ENCODE measurements at places on chromosomes 16 and 17.

GRCh38 chr16:50121721-50122445 lies 31.2 kb upstream of the TENT4B start:
- peak; percentile 35 for DNase-seq

GRCh38 chr17:37292429-37293139 lies 83.2 kb upstream of the C17orf78 start:
- no peak for DNase-seq

DNA sequence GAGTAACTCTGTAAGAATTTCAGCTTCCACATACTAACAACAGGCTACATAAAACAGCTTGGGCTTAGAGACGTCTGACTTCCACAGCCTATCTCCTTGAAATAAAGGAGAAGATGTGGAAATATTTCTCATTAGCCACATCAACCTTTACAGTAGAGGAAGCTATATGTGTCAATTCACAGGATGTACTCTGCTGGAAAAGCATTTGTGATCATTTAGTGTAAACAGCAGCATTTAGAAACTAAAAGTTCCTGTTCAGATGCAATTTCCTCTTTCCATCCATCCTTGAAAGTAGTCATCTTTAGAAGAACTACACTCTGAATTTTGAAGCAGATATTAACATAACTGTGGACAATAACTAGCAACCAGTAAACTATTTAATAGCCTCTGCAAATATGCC lies 46.2 kb downstream of the XPO6 start:
- DNase-seq, result no peak

- DNase-seq, result no peak
These were observed 10.9 kb upstream of the CA4 start for GRCh38 chr17:60138769-60139437.

DNA sequence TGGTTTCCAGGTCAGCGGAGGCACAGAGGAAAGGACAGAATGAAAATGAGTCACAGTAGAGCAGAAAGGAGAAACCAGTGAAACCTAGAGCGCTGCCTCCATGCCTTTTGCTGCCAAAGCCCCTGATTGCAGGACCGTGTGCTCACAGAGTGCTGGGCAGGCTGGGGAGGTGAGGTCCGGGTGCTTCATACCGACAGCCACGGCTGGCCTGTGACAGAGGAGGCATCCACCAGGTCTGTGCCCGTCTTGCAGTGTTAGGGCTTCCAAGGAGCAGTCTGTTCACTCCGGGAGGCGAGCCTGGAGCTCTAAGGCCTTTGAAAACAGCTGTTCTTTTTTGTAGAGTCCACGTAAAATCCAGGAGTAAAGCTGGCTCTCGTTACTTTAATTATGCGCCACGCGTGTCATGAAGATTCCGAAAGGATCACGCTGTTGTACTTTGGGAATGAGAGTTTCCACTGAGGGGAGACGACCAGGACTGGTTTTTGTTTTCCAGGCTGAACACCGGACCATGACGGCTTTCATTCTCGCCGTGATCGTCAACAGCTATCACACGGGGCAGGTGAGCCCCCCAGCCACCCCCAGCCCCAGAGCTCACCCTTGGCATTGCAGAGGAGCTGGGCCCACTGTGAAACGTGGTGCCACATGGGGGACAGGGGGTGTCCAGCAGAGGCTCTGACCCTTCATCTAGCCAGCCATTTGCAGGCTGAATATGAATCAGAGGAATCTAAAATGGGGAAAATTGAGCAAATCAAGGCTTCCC lies 108.5 kb upstream of the CHMP6 start:
- no peak for DNase-seq

- DNase-seq, result no peak
These were observed 75.1 kb upstream of the NSRP1 start for GRCh38 chr17:30041551-30041950.

GRCh38 chr16:49052846-49053245 lies 228.8 kb downstream of the CBLN1 start:
- no peak for DNase-seq

DNA sequence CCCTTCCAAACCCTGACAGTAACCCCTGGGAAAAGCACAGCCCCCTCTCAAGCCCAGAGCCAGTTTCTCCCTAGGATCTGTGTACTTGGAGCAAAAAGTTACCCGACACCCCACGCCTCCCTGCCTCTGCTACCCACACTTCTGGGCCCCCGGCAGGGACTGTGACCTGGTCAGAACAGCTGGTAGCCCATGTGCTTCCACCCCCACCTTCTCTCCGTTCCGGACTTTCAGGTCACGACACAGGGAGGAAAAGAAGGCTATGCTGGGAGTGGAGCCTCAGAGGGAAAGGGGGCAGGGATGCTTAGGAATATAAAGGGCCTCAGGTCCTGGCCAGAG lies 6.4 kb downstream of the PPY start:
- no peak for DNase-seq

GRCh38 chr16:49649013-49649765 lies 206.7 kb downstream of the ZNF423 start:
- no peak for DNase-seq

DNA sequence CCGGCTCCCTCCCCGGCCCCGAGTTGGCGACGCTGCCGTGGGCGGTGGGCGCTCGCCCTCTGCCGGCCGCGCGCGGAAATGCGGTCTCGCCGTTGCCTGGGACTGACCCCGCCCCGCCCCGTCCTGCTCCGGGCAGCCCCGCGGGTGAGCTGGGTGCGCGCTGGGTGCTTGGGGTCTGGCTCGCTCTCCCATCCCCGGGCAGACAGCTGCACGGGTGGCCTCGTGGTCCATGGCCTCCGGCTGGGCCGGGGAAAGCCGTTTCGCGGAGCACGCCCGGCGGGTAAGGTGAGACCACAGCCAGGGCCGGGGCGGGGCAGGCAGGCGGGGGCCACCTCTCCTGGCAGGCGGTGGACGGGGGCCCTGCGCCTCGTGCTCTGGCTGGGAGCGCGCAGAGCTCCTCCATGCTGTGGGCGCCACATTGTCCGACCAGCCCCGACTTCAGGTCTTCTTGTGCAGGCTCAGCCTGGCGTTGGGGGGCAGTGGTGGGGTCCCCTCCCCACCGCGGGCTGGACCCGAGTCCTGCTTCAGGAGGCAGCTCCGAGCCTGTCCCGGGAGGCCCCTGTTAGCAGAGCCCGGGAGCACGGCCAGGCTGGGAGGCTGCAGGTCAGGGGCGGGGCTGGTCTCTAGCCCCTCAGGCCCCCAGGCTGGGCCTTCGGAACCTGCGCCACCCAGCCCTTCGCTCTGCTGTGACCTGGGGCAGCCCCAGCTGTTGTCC lies 7.0 kb upstream of the C1QTNF8 start:
- DNase-seq, result peak; percentile 86

GRCh38 chr16:64522548-64522947 lies 599.3 kb downstream of the CDH11 start:
- no peak for DNase-seq

- no peak for DNase-seq
These were observed 89.4 kb downstream of the KIF2B start for GRCh38 chr17:53912117-53912516.

GRCh38 chr17:37488607-37489196 lies 989 bp upstream of the DUSP14 start:
- DNase-seq, result peak; percentile 73

DNA sequence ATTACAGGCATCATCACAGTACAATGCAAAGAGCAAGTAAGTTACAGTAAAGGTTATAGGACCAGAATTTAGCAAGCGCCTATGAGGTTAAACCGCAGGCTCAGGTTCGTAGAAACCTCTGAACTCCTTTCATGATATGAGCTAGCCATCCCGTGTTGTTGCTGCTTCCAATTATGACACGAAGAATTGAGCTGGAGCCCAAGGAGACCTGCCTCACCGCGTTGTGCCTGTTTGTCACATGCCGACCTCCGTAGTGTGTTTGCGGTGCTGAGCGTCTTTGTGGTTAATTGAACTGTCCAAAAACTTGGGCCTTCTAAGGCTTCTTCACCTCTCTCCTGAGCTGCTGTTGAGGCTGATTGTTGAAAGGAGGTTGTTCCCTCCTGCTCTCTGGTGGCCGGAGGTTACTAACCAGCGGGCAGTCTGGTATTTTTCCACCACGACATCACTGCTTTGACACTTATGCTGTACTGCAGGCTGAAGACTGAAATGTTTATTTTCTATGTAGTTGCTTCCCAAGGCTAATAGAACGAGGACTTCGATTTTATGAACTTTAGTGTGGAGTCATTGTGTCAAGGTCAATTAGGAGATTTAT lies 67.5 kb downstream of the SEC14L1 start:
- DNase-seq, result no peak

- no peak for DNase-seq
These were observed 50.4 kb upstream of the ERN1 start for GRCh38 chr17:64180089-64181073.

GRCh38 chr17:19372866-19373504 lies 5.3 kb upstream of the MAPK7 start:
- no peak for DNase-seq

GRCh38 chr17:37772982-37773381 lies 28.1 kb upstream of the HNF1B start:
- DNase-seq, result no peak

- no peak for DNase-seq
These were observed 47.6 kb downstream of the NUP93 start for GRCh38 chr16:56777482-56777881.

GRCh38 chr17:43392397-43392796 lies 6.4 kb upstream of the ARL4D start:
- no peak for DNase-seq

DNA sequence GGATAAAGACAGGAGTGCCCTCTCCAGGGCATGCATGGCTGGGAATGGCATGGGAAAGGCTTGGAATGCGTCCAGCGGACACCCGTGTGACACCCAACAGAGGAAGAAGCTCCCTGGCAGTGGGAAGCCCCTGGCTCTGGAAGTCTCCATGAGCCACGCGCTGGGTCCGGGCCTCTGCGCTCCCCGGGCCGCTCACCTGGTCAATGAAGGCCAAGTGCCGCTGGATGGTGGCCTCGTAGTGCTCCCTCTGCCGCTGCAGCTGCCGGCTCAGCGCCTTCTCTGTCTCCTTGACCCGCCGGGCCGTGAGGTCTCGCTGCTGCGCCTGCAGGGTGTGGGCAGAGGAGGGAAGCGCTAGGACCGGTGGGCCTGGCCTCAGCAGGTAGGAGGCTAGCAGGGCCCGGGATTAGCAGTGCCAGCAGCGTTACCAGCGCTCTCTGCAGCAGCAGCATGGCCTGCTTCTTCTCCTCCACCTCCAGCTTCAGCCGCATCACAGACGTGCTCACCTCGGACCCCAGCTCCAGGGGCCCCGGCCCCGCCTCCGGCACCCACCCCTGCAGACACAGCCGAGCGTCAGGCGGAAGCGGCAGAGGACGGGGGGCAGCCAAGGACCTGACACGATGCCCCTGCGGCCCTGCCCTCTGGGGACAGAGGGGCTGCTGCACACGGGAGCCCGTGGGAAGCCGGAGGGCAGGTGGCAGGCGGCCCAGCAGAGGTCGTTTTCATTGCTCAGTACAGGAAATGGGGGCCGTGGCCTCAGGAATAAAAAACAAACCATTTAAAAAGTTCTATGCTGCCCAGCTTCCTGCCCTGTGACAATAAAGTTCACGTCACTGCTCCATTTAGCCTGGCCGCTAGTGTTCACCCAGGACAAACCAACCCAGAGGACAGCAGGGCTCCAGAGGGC lies 26.0 kb downstream of the CEP131 start:
- DNase-seq, result no peak

- no peak for DNase-seq
These were observed 137.4 kb downstream of the PARN start for GRCh38 chr16:14492614-14493013.

DNA sequence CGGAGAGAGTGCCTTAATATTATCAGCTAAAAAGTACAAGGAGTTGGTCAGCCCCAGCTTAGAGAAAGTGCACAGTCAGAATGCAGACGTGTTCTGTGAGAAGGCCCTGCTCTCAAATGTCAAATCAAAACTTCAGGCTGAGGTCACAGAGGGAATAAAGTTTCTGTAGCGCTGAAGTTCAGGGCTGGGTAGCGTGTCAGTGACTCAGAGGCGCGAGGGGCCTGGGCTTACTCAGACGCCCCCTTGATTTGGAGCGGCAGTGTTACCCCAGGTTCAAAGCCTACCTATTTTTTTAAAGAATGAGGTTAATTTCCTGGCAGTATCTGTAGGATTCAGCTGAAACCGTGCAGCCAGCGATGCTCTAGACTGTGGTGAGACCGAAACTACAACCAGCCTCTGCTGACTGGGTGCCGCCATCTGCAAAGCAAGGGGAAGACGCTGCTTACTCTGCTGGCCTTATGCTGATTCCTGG lies 4.8 kb downstream of the CIAO3 start:
- DNase-seq, result peak; percentile 68

DNA sequence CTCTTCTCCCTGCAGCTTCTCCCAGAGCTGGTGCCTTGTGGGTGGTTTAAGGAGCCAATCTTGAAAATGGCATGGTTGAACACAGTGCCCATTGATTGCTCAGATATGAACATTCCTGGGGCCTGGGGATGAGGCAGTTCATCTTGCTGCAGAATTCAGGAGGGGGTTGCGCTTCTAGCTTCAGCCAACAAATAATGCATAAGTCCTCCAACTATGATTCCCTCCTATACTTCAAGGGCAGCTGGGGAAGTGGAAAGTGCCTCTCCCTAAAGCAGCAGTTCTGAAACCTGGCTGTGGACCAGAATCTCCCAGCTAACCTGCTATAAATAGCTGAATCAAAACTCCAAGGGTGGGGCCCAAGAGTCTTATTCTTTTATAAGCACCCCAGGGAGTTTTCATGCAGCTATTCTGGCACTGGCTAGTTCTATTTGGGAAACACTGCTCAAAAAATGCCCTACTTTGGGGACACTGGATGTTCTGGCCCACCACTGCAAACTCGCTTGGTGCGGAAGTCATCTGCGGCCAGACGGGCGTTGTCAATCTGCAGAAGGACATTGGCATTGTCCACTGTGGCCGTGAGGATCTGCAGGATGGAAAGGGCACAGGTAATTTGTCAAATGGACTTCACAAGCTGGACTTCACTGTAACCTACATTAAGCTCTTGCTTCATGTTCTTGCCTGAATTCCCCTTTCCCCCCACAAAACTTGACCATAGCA lies 130.3 kb downstream of the CCDC144A start:
- DNase-seq, result no peak

- DNase-seq, result no peak
These were observed 22.3 kb upstream of the HLF start for GRCh38 chr17:55242476-55242875.

DNA sequence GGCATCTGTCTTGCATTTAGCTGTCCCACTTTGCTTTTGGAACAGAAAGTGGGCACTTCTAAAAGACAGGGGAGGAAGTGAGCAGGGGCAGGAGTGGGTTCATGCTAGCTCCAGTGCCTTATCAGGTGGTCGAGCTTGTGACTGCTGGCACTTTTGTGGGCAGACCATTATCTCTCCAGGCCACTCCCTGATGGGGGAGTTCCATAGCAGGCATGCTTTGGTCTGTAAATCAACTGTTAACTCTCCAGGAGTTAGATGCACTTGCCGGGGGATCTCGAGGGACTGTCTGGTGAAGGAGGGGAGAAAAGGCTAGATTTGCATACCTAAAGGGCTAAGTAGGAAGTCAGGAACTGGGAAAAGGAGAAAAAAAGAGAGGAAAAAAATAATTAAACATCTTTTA lies 9.3 kb upstream of the CARD14 start:
- no peak for DNase-seq

- DNase-seq, result no peak
These were observed 26.7 kb upstream of the PLCG2 start for GRCh38 chr16:81752225-81752875.

All from activated T-cell treated with anti-CD3 and anti-CD28 coated beads, Interleukin-2, amount 50 U/mL, for 24 hours (primary cell).